Activated naive CD4-positive, alpha-beta T cell treated with anti-CD3 and anti-CD28 coated beads for 36 hours (primary cell): ENCODE measurements at places on chromosomes 5 and 9.

- no peak for DNase-seq
Measured at GRCh38 chr9:37031902-37032301, 2.2 kb downstream of the PAX5 start.

DNA sequence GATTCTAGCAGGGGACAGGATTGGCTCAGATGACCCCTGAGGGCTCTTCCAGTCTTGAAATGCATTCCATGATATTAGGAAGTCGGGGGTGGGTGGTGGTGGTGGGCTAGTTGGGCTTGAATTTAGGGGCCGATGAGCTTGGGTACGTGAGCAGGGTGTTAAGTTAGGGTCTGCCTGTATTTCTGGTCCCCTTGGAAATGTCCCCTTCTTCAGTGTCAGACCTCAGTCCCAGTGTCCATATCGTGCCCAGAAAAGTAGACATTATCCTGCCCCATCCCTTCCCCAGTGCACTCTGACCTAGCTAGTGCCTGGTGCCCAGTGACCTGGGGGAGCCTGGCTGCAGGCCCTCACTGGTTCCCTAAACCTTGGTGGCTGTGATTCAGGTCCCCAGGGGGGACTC is 2.9 kb upstream of the MYOZ3 start:
- no peak for DNase-seq

DNA sequence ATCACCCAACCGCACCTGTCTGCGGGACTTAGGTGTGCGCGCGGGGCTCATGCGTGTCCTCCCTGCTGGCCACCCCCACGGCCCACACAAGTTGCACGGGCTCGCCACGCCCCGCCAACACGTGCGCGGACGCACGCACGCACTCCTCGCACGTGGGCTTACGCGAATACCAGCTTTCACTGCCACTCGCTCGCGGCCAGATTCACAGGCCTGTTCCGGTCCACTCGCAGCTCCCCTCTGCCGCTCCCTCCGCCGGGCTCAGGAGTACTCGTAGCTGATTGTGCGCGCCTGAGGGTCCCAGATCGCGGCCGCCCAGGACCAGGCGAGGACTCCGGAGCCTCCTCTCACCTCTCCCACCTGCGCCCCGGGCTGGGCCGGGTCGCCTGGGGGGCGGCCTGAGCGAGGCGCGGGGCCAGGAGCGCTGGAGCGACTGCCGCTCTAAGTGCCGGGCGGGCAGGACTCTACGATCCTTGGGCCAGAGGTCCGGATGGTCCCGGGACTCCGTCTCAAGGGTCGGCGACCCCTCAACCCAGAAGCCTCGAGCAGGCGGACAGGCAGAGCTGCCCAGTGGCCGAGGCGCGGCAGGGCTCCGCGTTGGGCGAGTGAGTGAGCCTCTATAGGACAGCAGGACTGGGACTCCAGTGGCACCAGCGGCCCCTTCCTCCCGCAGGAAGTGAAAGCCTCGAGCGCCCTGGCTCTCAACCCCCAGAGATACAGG is 3.4 kb downstream of the PCDHGC5 start:
- peak; percentile 20 for DNase-seq

DNA sequence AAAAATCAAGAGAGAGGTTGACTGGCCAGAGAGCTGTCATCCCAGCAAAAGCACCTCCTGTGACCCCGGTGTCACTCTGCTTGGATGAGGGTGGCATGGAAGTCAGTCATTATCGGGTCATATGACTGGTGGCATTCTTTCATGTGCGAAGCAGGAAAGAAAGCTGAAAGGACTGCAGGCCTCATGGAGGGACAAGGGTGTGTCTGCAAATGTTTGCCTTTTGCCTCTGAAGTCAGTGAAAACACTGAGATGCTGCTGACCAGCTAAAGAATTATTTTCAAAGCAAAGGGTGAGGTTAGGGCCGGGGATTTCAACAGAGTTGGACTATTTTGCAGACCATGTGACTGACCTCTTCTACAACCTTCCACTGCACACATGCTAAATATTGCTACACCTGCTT is 298.3 kb downstream of the CSNK1G3 start:
- DNase-seq = no peak

DNA sequence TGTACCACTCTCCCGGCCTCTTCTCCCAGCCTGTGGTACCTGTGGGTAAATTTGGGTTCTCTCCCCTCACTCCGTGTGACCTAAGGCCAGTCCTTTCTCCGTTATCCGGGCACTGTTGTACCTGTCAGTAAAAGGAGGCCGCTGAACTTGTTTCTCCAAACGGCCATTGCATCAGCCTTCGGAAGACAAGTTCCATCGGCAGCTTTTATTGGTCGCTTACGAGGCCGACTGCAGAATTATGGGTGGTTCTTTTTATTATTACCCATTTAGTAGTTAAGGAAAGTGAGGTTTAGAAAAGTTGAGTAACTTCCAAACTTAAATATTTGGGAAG is 558 bp downstream of the GRPEL2 start:
- peak; percentile 47 for DNase-seq

DNA sequence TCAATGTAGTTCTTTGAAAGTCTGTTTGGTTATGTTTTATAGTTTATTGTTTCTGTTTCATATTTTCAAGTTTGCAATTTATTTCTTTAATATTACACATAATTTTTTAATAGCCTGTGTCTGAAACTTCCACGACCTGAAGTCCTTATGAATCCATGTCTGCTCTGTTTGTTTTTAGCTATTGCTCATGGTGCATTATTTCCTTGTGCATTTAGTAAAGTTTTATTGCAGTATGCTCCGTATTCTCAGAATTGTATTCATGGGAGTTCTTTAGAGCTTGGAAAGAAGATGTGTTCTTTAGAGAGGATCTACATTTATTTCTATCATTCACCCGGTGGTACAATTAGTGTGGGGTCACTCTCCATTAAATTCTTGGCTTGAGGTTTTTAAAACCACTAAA is 133.2 kb upstream of the NFIB start:
- DNase-seq = no peak

GRCh38 chr5:2921651-2922050 is 170.2 kb upstream of the IRX2 start:
- DNase-seq = no peak

GRCh38 chr5:169655353-169655752 is 18.3 kb downstream of the DOCK2 start:
- no peak for DNase-seq

GRCh38 chr5:42338136-42338535 is 85.1 kb upstream of the GHR start:
- DNase-seq = no peak
